Aortic smooth muscle cell (primary cell): ENCODE measurements at places on chromosomes 3 and 15. TPM values are rescaled to one million over a fixed set of nuclear protein-coding genes. Genes with fewer than 3 reads are reported as not detected.

Gene TMEM207
- not detected in 2 replicates for total RNA-seq

Gene MRAS
- 39.7 and 42.7 TPM in 2 replicates for total RNA-seq

Gene DLL4
- total RNA-seq: 0.56 and 1.5 TPM in 2 replicates

Gene AP3B2
- 0.40 and 0.56 TPM in 2 replicates for total RNA-seq

Gene FBXL2
- 8.2 and 12.9 TPM in 2 replicates for total RNA-seq

Gene VWA5B2
- total RNA-seq: 0.06 TPM in 1 of 2 replicates, not detected in the other

Gene ROPN1
- not detected in 2 replicates for total RNA-seq

Gene MEGF11
- not detected in 2 replicates for total RNA-seq

Gene CLRN1
- total RNA-seq: not detected in 2 replicates

Gene HHATL
- total RNA-seq: not detected in 2 replicates

Gene GRIP2
- not detected in 2 replicates for total RNA-seq

Gene CLDN1
- total RNA-seq: not detected in 2 replicates

Gene IL17RB
- total RNA-seq: not detected in 2 replicates

Gene CAMKV
- total RNA-seq: not detected in 2 replicates

Gene C3orf80
- 0.25 and 0.26 TPM in 2 replicates for total RNA-seq

Gene ZPLD1
- 0.19 and 0.26 TPM in 2 replicates for total RNA-seq

Gene EPHA6
- 0.13 TPM in 1 of 2 replicates, not detected in the other for total RNA-seq

Gene PRR20G
- total RNA-seq: not detected in 2 replicates

Gene SAMMSON
- total RNA-seq: not detected in 2 replicates

Gene FHIT
- 0.53 and 0.56 TPM in 2 replicates for total RNA-seq

Gene CA12
- 76.0 and 93.6 TPM in 2 replicates for total RNA-seq

Gene GREM1
- under 0.01 TPM in 2 replicates for total RNA-seq

Gene CKMT1A
- total RNA-seq: not detected in 2 replicates

Gene GPR171
- not detected in 2 replicates for total RNA-seq

Gene SIAH2
- 13.3 and 15.0 TPM in 2 replicates for total RNA-seq

Gene ESYT3
- 0.12 and 0.26 TPM in 2 replicates for total RNA-seq

Gene TM6SF1
- total RNA-seq: 0.50 and 0.92 TPM in 2 replicates

Gene CHL1
- not detected in 2 replicates for total RNA-seq

Gene NR2E3
- 0.06 and 0.13 TPM in 2 replicates for total RNA-seq

Gene RARB
- total RNA-seq: 1.2 and 6.9 TPM in 2 replicates

Gene CLDN16
- total RNA-seq: not detected in 2 replicates

Gene TRPM1
- not detected in 2 replicates for total RNA-seq

Gene CLDN11
- 3.3 and 30.1 TPM in 2 replicates for total RNA-seq

Gene NPAP1
- not detected in 2 replicates for total RNA-seq

Gene ISLR
- 69.2 and 95.8 TPM in 2 replicates for total RNA-seq

Gene PPP1R14D
- not detected in 2 replicates for total RNA-seq

Gene ITGB5
- 543 and 583 TPM in 2 replicates for total RNA-seq

Gene FSD2
- total RNA-seq: not detected in 2 replicates

Gene FMN1
- 0.12 and 0.13 TPM in 2 replicates for total RNA-seq

Gene NMNAT3
- total RNA-seq: 2.1 TPM in 2 replicates

Gene IL5RA
- not detected in 2 replicates for total RNA-seq

Gene IQCF5
- not detected in 2 replicates for total RNA-seq

Gene ZMAT3
- 22.2 and 29.7 TPM in 2 replicates for total RNA-seq

Gene ITPKA
- total RNA-seq: 1.7 and 2.4 TPM in 2 replicates

Gene CTXN2
- total RNA-seq: not detected in 2 replicates

Gene CCR8
- total RNA-seq: not detected in 2 replicates

Gene NSMCE3
- 7.5 and 7.8 TPM in 2 replicates for total RNA-seq

Gene TIGIT
- under 0.01 and 0.13 TPM in 2 replicates for total RNA-seq

Gene UBE3A
- total RNA-seq: 54.2 and 60.0 TPM in 2 replicates

Gene SLC12A1
- total RNA-seq: not detected in 2 replicates

Gene CACNA2D2
- under 0.01 TPM in 1 of 2 replicates, not detected in the other for total RNA-seq
